ENCODE measurements at places on chromosomes 7 and 10. TPM values are rescaled to one million over a fixed set of nuclear protein-coding genes. Genes with fewer than 3 reads are reported as not detected.

Gene MBL2
- not detected for total RNA-seq

- H3K4me3 ChIP-seq: no peak overlapping the region
- DNase-seq: no peak
- H3K27ac ChIP-seq: no peak overlapping the region
- no peaks in the 10 kb centered on the region for H3K4me1 ChIP-seq
- H3K27me3 ChIP-seq: no peaks in the 10 kb centered on the region
These were observed 45.5 kb upstream of the TMEM140 start for GRCh38 chr7:135102372-135102771.

- no peaks in the 10 kb centered on the region for H3K36me3 ChIP-seq
- H3K4me1 ChIP-seq: no peaks in the 10 kb centered on the region
- no peak overlapping the region for H3K27ac ChIP-seq
- H3K27me3 ChIP-seq: no peaks in the 10 kb centered on the region
These were observed 13.3 kb upstream of the IFIT1B start for GRCh38 chr10:89364531-89364930.

DNA sequence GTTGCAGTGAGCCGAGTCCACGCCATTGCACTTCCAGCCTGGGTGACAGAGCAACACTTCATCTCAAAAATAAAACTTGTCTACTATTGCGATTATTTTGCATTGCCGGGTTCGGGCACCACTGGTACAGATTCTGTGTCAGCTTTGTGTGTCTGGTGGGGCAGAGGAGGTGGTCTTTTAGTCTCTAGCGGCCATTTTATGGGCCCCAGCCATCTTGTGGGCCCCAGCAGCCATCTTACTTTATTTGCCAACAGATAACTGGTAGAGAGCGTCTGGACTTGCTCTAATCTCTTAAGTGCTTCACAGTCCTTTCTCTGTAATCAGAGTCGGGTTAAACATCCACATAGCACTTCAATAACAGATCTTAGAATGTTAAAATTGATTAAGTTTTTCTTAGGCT, 4.9 kb downstream of the BUD23 start:
- H3K4me1 ChIP-seq: 0 out of 2 replicates have a peak, but pooled peaks cover 5% of the 10 kb centered on the region
- DNase-seq: no peak
- H3K27me3 ChIP-seq: no peaks in the 10 kb centered on the region
- H3K4me3 ChIP-seq: no peak overlapping the region
